ENCODE measurements at places on chromosomes 4 and X.

DNA sequence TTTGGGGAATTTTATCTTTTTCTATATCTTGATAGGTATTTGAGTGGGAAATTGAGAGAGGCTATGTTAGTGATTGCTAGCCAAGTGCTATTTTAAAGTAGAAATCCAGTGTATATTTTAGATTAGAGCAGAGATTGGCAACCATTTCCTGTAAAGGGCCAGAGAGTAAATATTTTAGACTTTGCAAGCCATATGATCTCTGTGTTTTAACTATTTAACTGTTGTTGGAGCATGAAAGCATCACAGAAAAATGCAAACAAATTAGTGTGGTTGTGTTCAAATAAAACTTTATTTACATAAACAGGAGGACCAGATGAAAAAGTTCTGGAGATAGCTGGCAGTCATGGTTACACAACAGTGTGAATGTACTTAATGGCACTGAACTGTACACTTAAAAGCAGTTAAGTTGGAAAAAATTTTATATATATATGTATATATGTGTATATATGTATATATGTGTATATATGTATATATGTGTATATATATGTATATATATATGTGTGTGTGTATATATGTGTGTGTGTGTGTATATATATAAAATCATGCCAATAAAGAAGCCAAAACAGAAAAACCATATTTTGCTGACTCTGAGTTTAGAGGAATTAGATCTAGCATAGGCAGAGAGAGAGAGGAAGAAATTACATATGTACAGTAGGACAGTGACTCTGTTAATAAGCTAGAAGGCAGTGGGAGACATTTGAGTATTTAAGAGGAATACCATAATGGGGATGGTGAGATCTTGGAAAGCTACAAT lies 83.4 kb downstream of the TMEM164 start:
- DNase-seq = no peak

DNA sequence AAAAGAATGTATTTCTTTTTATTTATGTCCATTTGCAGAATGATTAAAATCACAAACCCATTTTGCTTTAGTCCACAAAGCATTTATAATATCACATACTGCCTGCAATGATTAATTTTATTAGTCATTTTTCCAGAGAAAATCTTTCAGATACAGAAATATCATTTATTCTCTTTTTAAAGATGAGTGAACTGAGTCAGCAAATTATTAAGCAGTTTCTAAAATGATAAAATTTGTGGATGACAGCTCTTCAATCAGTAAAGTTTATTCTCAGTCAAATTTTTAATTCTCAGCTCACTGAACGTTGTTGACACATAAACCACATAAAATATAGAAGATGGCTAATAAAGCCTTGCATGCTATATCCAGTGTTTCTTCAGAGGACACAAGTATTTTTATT lies 485.5 kb downstream of the PRR32 start:
- no peak for DNase-seq

DNA sequence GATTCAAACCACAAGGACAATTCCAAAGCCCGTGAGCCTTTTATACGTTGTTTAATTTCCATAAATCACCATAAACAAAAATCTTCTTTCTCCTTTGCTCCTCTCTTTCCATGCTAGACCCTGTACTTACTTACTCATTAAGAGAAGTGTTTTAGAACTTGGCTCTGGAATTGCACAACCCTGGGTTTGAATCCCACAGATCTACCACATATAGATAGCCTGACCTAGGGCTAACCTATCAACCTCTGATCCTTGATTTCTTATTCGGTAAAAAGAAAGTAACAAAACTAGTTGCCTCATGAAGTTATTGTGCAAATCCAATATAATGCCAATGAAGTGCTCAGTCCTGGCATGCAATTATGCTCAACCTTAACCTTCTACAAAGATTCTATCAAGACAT lies 68.8 kb downstream of the ZAR1 start:
- DNase-seq = no peak

GRCh38 chr4:31190671-31191070 lies 470.5 kb downstream of the PCDH7 start:
- no peak for DNase-seq

- no peak for DNase-seq
Observed at GRCh38 chrX:10011991-10012390, 44.8 kb downstream of the CLDN34 start.

GRCh38 chr4:77927991-77928925 lies 65.6 kb downstream of the MRPL1 start:
- peak; percentile 67 for DNase-seq

GRCh38 chr4:85522277-85522676 lies 47.3 kb downstream of the ARHGAP24 start:
- DNase-seq = no peak

Measured in NCI-H1417 (cell line).